ENCODE measurements at places on chromosomes 2 and 18.

DNA sequence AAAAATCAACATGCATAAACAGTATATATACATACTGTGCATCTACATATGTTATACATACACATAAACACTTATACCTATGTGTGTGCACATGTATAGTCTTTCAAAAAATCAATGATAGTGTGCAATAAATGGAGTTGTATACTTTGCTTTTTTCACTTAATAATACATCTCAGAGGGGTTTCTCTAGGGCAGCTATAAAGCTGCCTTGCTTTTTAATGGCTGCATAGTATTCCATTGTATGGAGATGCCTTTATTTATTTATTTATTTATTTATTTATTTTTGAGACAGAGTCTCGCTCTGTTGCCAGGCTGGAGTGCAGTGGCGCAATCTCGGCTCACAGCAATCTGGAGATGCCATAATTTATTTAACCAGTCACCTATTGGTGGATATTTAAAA is 7.4 kb upstream of the RNF125 start:
- no peaks in the 10 kb centered on the region for H3K27me3 ChIP-seq
- no peaks in the 10 kb centered on the region for H3K36me3 ChIP-seq
- H3K4me3 ChIP-seq, result no peak overlapping the region
- H3K4me1 ChIP-seq, result no peaks in the 10 kb centered on the region
- H3K27ac ChIP-seq, result no peak overlapping the region
- DNase-seq, result no peak

- peak; percentile 43 for DNase-seq
- H3K4me1 ChIP-seq, result peaks cover 17% of the 10 kb centered on the region
- H3K27ac ChIP-seq, result no peak overlapping the region
- no peaks in the 10 kb centered on the region for H3K36me3 ChIP-seq
- H3K4me3 ChIP-seq, result no peak overlapping the region
- H3K27me3 ChIP-seq, result no peaks in the 10 kb centered on the region
Measured at GRCh38 chr2:187982668-187983067, 309.0 kb upstream of the GULP1 start.

GRCh38 chr2:182097571-182098164 is 112.0 kb downstream of the PPP1R1C start:
- no peak for DNase-seq
- H3K4me3 ChIP-seq, result no peak overlapping the region
- no peak overlapping the region for H3K27ac ChIP-seq

- no peaks in the 10 kb centered on the region for H3K4me1 ChIP-seq
- H3K36me3 ChIP-seq, result no peaks in the 10 kb centered on the region
- no peak overlapping the region for H3K27ac ChIP-seq
- H3K27me3 ChIP-seq, result no peaks in the 10 kb centered on the region
- DNase-seq, result no peak
Measured at GRCh38 chr2:239001794-239002193, 153.9 kb downstream of the TWIST2 start.

DNA sequence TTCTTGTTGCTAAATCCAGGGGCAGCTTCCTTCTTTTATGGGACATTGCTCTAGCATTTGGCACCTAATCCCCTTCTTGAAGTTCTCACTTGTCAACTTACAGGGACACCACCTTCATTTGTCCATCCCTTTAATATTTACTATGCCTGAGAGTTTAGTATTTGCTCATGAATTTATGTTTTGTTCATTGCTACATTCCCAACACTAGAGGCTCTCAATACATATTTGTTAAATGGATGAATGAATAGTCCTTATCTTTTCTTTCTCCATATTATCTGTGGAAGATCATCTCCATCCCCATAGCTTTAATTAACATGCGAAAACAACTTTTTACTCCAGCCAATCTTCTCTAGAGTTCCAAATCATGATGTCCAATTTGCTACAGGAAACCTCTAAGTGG is 5.4 kb downstream of the CWC22 start:
- peaks cover 14% of the 10 kb centered on the region for H3K4me1 ChIP-seq
- no peak overlapping the region for H3K4me3 ChIP-seq
- no peaks in the 10 kb centered on the region for H3K36me3 ChIP-seq
- H3K27ac ChIP-seq, result no peak overlapping the region
- no peak for DNase-seq

DNA sequence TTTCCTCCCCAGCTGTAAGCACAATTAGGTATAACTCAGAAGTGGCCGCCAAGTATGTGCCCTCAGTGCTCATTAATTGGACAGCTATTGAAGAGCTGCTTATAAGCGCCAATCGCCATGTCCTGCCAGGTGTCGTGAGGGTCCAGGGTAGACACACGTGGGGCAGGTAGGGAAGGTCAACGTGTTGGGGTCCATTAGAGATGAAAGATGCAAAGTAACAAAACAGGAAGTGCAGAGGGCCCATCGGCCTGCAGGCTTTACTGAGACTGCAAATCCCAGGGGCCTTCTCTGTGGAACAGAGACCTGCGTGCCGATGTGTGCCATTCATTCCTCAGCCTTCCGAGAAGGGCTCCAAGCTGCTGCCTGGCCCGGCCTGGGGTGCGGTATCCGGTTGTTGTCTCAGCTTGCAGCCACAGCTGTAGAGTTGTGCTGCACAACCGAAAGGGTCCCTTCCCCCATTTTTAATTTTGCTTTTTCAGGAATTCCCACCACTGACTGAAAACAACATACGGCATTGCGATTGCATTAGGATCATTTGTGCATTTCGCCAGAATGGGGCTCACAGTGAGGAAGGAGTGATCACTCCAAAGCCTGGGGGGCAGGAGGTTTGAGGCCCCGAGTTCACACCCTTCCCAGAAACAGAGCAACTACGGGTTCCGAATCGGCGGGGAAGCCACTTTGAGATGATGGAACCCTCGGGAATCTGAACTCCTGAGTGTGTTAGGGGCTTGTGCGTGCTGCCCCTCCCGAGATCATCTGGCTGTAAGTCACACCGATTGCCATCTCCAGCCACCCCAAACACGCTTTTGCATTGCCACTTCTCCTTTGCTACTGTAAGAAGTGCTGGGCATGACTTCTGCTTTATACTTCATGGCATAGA is 94.3 kb downstream of the TSHZ1 start:
- H3K36me3 ChIP-seq, result no peaks in the 10 kb centered on the region
- no peaks in the 10 kb centered on the region for H3K27me3 ChIP-seq
- no peaks in the 10 kb centered on the region for H3K4me1 ChIP-seq
- DNase-seq, result no peak
- no peak overlapping the region for H3K4me3 ChIP-seq
- H3K27ac ChIP-seq, result no peak overlapping the region
